Erythroblast (primary cell): ENCODE measurements at places on chromosomes 11 and 22.

DNA sequence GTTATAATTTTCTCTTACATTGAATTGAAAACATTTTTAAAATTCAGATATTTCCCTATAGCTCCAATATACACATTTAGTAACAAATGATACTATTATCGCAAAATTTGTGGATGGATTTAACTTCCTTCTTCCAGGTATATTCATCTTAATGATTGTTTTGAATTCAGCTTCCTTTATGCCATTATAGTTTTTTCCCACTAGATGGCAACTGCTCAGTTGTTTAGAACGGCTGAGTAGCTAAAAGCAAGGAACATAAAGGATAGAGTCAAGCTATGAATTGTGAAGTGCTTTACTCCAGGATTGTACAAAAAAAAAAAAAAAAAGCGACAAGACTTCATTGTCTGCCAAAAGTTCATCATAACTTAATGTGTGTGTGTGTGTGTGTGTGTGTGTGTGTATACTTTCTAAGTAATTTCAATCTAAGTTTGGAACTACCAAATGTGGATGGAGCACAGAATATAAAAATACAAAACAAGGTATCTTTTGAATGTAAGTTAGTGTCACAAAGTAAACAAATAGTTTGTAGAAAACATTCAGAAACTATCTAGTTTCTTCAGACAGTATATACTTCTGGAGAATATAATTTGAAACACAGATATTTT lies 846.4 kb downstream of the DLG2 start:
- no peak for DNase-seq

- DNase-seq: no peak
Measured at GRCh38 chr11:44536788-44537516, 28.5 kb upstream of the CD82 start.

DNA sequence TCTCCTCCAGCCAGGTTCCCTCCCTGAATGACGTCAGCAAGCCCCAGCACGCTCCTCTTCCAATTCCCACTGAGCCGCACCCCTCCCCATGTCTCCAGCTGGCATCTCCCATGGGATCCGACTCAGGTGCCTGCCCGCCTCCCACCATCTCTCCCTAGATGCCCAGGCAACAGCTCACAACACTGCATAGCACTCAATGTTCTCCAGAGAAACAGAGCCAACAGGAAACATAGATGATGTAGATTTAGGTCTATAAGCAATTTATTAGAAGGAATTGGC lies 532.3 kb downstream of the BRD1 start:
- DNase-seq: no peak

DNA sequence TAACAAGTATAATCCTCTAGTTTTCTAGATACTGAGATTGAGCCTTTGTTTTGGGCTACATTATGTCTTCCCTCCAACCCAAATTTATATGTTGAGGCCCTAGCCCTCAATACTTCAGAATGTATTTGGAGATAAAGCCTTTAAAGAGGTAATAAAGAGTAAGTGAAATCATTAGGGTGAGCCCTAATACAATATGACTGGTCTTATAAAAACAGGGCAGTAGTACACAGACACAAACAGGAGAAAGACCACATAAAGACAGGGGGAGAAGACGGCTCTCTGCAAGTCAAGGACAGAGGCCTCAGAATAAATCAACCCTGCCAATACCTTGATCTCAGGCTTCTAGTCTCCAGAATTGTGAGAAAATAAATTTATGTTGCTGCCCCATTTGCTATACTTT lies 6.3 kb downstream of the OR10V1 start:
- DNase-seq: no peak

DNA sequence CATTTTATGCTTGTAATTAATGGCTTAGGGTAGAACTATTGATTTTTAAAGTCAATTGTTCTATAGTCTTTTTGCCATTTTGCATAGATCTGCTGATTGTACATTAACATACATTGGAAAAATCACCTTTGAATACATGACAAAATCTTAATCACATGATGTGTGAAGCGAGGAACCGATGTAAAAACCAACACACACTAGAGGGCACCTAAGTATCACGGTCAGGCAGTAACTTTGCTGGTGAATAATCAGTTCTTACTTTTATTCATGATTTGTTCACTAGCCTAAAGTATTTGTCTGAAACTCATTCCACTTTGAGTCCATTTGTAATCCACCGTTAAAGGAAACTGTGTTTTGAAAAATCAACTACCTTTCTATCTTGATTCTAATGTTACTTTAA lies 28.2 kb downstream of the JHY start:
- peak; percentile 3 for DNase-seq
